ENCODE measurements at places on chromosomes 1 and 21. TPM values are rescaled to one million over a fixed set of nuclear protein-coding genes. Genes with fewer than 3 reads are reported as not detected.

Gene BACE2
- 16.7 TPM for total RNA-seq

Gene DNAJC28
- total RNA-seq = 1.8 TPM

Gene SPTA1
- total RNA-seq = not detected

Gene HMCN1
- 7.4 TPM for total RNA-seq

Gene GJB3
- 0.38 TPM for total RNA-seq

Gene GLIS1
- 1.8 TPM for total RNA-seq

Gene RPL22
- 409 TPM for total RNA-seq

Gene C8B
- not detected for total RNA-seq

Gene SH2D1B
- total RNA-seq = not detected

Gene CDC7
- 44.7 TPM for total RNA-seq

Gene ANKRD45
- total RNA-seq = 1.5 TPM

Gene SNAPIN
- total RNA-seq = 25.1 TPM

Gene CYP4A22
- not detected for total RNA-seq

Gene C8A
- total RNA-seq = not detected

Gene PLA2G2F
- not detected for total RNA-seq

Gene PLPPR4
- 0.32 TPM for total RNA-seq

Gene RPF1
- 31.6 TPM for total RNA-seq

Gene SDHC
- 263 TPM for total RNA-seq

Gene HIVEP3
- 0.13 TPM for total RNA-seq

Gene CELA3B
- not detected for total RNA-seq

Gene CDKN2C
- 0.66 TPM for total RNA-seq

Gene EFNA1
- total RNA-seq = 3.6 TPM

Gene EXTL1
- total RNA-seq = 3.7 TPM

Gene SPOCD1
- total RNA-seq = 2.8 TPM

Gene SMIM1
- 10.3 TPM for total RNA-seq

Gene ILDR2
- 1.1 TPM for total RNA-seq

Gene HNRNPCL2
- not detected for total RNA-seq

Gene RNU1-4
- 2,483 TPM for total RNA-seq

Gene LORICRIN
- total RNA-seq = not detected

Gene HSF2BP
- total RNA-seq = 1.7 TPM

Gene GIPC2
- 2.1 TPM for total RNA-seq

Gene LCE3C
- not detected for total RNA-seq

Gene KLHDC7A
- total RNA-seq = 7.2 TPM

Gene PRR9
- total RNA-seq = not detected

Gene LEFTY2
- total RNA-seq = 272 TPM

Gene OR2T11
- total RNA-seq = not detected

Gene MYBPH
- total RNA-seq = not detected

Gene SAMSN1
- 2.3 TPM for total RNA-seq

Gene KCNK1
- 73.9 TPM for total RNA-seq

Gene SPRR3
- total RNA-seq = not detected

Gene AK5
- 2.8 TPM for total RNA-seq

Gene OLFML3
- 1.9 TPM for total RNA-seq

Gene CFHR4
- total RNA-seq = not detected

Gene RUNX3
- 1.4 TPM for total RNA-seq

Gene ERVH48-1
- 356 TPM for total RNA-seq

Gene RAB4A
- total RNA-seq = 46.2 TPM

Gene OR2L5
- total RNA-seq = not detected

Gene SLC25A34
- total RNA-seq = 2.5 TPM

Gene CMPK1
- total RNA-seq = 39.7 TPM

Data from endodermal cell (in vitro differentiated cells).